ENCODE measurements at places on chromosomes 12 and 14.

- DNase-seq, result no peak
Measured at GRCh38 chr14:69485701-69486100, 1.2 kb downstream of the PLEKHD1 start.

- DNase-seq, result no peak
Measured at GRCh38 chr14:62133776-62134550, 371.7 kb downstream of the SNAPC1 start.

DNA sequence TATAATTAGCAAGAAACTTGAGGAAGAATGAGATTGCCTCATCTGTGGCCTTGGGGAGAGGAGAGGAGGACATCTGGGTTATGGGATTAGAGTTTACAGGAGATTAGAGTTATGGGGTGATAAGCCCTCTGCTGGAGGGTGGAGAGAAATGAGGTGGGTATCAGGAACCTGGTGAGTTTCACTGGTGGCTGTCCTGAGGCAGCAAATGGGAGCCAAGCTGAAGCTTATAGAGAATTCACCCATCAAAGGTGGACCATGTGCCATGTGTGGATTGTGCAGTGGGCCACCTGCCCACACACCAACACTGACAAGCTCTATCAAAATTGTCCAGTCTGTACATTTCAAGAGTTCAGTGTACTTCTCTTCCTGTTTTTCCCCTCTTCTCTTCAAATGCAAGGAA is 135.3 kb downstream of the AEBP2 start:
- DNase-seq, result no peak

- no peak for DNase-seq
Measured at GRCh38 chr14:33949411-33949893, 1.4 kb downstream of the EGLN3 start.

DNA sequence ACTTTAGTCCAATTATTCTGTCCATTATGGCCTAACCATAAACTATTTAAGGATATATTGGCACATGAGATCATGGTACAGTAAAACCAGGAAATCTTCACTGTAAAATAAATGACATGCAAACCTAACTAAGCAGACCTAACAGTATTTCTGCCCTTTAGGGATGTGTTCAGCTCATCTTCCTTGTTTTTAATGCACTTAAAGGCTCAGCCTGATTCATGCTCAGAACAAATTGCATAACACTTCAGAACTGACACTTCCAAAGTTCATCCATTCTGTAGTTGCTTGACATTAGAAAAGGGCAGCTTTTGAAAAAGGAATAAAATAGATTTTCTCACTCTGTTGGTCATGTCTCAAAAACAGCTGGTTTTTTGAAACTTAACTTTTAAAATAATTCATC is 708.5 kb downstream of the C12orf50 start:
- DNase-seq, result no peak

GRCh38 chr14:94139421-94139820 is 10.0 kb upstream of the IFI27L2 start:
- DNase-seq, result no peak

DNA sequence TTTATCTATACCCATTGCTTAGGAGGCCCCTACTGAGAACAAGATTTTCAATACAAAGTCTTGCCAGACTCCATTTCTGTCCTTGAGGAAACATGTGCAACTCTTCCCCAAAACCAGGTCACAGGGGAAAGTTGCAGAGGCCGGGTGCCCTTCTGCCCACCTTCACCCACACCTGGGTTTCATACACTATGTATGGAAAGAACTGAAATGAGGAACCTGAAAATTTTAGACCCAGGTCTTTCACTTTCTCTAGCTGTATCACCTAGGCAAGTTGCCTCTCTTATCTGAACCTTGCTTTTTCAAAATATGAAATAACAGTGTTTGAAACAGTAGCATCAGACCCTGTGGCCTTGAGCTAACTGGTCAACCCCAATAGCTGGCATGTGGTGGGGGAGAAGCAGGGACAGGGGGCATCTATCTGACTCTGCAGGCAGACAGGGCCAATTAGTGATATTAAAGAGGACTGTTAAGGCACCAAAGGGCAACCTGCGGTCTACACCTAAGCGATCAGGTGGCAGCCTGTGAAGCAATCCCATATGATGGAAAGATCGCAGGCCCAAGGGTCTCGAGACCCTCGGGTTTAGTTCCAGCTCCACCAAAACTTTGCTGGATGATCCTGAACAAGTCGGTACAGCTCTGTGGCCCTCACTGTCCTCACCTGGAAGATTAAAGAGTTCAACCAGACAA is 346.5 kb downstream of the BCL11B start:
- DNase-seq, result no peak

DNA sequence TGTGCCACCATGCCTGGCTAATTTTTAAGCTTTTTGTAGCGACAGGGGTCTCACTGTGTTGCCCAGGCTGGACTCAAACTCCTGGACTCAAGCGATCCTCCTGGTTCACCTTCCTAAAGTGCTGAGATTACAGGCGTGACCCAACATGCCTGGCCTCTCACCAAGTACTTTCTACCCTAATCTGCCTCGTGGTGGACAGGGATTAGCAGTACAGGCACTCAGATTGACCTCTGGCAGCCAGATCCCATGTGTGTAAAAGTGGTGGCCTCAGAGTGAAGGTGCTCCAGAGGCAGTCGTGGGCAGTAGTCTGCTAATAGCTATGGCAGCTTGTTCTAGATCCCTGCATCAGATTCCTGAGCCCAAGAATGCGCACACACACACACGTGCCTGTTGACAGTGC is 30.9 kb downstream of the MTHFD1 start:
- no peak for DNase-seq

DNA sequence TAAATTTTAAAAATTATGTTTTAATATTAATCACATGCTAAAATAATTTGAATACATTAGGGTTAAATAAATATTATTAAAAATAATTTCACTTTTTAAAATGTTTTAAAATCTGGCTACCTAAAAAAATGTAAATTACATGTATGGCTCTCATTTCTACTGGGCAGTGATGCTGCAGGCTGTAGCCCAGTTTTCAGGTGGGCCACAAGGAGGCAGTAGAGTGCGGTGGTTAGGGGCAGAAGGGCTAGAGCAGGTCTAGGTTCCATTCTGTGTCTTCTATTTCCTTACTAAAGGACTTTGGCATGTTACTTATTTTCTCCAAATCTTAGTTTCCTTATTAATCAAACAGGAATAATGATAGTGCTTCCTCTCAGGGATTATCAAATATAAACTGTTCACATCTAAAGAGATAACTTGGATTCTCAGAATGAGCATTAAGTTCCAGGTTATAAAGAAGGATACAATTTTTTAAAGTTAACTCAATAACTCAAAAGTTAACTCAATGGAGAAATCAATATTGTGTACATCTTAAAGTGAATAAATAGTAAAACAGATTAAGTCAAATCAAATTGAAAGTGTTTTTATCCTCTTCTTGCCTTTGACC is 54.9 kb upstream of the OVCH1 start:
- peak; percentile 47 for DNase-seq

GRCh38 chr12:123905319-123905925 is 67.2 kb downstream of the CCDC92 start:
- peak; percentile 36 for DNase-seq

DNA sequence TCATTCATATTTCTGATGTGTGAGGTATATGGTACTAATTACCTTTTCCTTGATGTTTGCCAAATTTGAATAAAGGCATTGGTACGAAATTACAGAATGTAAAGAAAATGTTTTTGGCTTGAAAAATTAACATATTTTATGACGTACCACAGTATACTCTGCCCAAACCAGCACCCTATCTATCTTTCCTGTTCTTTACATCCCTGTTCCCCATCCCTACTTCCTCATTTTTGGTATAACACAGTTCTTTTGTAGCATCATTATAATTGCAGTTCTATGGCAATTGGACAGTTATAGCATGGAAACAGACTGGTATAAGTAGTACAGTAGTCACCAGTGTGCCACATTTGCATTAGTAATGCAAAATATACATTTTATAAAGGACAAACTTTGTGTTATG is 7.0 kb upstream of the CCT2 start:
- no peak for DNase-seq

DNA sequence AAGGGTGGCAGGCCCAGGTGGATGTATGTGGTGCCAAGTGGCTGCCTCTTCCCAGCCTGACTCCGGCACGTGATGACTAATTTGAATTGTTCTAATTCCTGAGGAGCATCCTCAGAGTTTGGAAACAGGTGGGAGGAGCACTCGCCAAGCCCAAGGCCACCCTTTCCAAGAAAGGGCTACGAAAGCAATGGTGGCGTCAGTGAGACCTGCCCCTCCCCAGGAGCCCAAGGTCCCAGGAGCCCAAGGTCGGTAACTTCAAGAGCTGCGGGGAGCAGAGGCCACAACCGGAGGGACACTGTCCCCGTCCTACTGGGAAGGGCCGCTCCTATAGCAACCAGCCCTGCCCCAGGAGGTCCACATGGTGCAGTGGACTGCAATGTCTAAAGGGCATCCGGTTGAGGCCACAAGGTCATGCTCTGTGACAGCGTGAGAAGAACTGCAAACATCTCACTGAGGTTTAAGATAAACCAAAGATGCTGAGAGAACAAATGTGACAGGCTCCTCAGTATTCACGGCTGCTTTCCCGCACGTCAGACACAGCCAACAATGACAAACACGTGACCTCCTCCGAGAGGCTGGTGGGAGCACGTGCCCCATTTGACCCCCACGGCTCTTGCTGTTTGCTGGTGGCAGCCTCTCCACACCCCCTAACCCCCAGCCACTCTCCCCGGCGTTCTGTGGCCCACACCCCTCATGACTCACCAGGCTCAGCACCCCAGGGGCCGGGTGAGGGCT is 79.6 kb downstream of the ITPK1 start:
- DNase-seq, result no peak

DNA sequence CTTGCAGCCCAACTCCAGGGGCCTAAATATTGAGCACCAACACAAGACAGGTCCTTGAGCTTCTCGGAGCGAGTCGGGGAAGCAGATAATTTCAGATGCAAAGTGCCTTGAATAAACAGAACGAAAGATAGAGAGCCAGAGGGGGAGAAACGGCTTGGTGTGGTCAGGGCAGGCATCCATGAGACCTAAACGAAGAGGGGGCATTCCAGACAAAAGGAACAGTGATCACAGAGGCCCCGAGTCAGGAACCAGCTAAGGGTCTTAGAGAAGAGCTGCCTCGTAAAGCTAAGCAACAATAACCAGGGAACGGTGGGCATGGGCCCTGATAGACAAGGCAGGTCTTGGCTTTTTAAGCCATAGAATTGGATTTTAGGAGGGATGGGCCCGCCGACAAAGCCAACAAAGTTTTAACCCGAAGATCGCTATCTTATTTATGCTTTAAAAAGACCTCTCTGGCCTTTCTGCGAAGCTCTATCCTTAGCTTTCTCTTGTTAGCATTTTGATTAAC is 421 bp upstream of the ACADS start:
- DNase-seq, result no peak

DNA sequence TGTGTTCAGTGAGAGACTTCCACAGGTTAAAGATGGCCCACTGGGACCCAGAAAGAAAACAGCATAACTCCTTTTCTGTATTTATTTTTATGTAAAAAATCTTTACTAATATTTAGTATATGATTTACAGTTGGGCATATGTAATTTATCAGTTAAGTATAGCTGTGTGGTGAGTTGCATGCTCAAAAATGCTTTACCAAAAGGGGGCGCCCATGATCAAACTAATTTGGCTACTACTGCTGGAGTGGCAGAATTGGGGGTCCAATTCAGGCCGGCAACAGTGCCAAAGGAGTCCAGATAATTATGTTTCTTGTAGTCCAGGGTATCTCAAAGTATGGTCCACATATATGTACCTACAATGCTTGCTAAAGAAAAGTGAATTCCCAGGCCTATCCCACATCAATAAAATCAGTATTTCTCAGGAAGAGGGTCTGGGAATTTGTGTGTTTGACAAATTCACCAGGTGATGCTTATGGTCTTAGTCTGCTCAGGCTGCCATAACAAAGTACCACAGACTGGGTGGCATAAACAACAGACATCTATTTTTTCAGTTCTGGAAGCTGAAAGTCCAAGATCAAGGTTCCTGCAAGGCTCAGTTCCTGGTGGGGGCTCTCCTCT is 152.0 kb downstream of the KTN1 start:
- no peak for DNase-seq

DNA sequence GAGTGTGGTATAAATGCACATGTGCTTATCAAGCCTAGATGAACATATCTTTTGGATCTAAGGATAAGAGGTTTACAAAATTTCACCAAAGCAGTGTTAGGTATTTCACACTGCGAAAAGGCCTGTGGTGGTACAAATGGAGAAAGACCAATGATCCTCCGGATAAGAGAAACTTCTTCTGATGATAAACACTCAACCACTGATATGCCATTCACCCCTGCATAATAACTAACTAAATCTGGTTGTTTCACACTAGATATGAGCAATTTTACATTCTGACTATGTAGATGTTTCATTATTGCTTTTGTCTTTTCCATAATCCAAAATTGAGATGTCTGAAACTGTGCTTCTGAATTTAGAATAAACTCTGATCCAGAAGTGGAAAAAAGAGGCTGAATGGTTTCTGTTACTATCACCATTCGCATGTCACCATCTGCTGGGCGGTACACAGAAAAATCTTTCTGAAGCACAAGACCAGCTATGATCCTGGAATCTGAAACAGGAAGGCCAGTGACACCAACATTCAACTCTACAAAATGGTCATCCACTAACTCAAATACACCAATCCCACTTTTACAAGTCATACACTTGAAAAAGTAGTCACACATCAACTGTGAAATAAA is 1.3 kb downstream of the BBS10 start:
- peak; percentile 15 for DNase-seq

- DNase-seq, result no peak
Measured at GRCh38 chr12:22255097-22255496, 79.4 kb downstream of the ST8SIA1 start.
